Astrocyte (in vitro differentiated cells and primary cell): ENCODE measurements at places on chromosomes 2 and 18. TPM values are rescaled to one million over a fixed set of nuclear protein-coding genes. Genes with fewer than 3 reads are reported as not detected.
A peak's percentile ranks its signal among the peaks of the same experiment; 100 is the strongest.

MYL1 gene
- total RNA-seq: 8.7 and 11.1 TPM in 2 replicates

HOXD1 gene
- not detected in 2 replicates for total RNA-seq

FER1L5 gene
- total RNA-seq: 0.16 and 0.19 TPM in 2 replicates

TLK1 gene
- total RNA-seq: 50.1 and 50.2 TPM in 2 replicates

TSPYL6 gene
- total RNA-seq: not detected in 2 replicates

DNA sequence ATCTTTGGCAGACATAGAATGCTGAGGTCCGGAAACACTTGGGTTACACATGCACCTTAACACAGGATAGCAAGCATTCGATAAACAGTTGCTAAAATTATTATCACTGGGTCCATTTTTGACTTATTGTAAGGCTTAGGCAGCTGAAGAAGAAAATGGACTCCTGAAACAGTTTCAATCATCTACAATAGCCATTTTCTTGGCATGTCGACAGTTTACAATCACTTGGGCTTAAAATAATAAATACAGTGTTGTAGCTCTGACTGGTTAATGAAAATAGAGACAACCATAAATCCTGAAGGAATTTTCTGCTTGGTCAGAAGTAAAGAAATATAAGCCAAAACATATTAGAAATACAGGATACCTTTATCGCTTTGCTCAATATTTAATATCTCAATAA is 169.2 kb downstream of the XIRP2 start:
- H3K27me3 ChIP-seq: no peaks in the 10 kb centered on the region
- H3K36me3 ChIP-seq: no peaks in the 10 kb centered on the region
- no peaks in the 10 kb centered on the region for H3K4me1 ChIP-seq
- peak; percentile 4 for DNase-seq
- no peak overlapping the region for H3K4me3 ChIP-seq
- no peak overlapping the region for H3K27ac ChIP-seq

DNA sequence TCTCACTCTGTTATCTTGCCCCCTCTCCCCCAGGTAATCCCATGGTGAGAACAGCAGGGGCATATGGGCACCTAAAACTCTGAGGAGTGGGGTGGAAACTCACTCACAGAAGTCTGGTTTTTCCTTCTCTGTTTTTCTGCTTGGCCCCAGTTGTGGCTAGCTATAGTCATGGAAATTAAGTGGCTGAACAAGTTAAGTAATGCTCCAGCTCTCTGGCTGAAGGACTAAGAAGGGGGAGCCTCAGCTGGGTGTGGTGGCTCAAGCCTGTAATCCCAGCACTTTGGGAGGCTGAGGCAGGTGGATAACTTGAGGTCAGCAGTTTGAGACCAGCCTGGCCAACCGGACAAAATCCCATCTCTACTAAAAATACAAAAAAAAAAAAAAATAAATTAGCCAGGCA is 261.0 kb downstream of the TPGS2 start:
- H3K27ac ChIP-seq: no peak overlapping the region
- H3K4me1 ChIP-seq: no peaks in the 10 kb centered on the region
- H3K36me3 ChIP-seq: no peaks in the 10 kb centered on the region
- H3K27me3 ChIP-seq: no peaks in the 10 kb centered on the region
- no peak for DNase-seq

- no peak overlapping the region for H3K27ac ChIP-seq
- H3K4me1 ChIP-seq: no peaks in the 10 kb centered on the region
- H3K4me3 ChIP-seq: no peak overlapping the region
- H3K27me3 ChIP-seq: peaks cover 6% of the 10 kb centered on the region
Measured at GRCh38 chr18:46474487-46475389, 182.3 kb downstream of the LOXHD1 start.

DNA sequence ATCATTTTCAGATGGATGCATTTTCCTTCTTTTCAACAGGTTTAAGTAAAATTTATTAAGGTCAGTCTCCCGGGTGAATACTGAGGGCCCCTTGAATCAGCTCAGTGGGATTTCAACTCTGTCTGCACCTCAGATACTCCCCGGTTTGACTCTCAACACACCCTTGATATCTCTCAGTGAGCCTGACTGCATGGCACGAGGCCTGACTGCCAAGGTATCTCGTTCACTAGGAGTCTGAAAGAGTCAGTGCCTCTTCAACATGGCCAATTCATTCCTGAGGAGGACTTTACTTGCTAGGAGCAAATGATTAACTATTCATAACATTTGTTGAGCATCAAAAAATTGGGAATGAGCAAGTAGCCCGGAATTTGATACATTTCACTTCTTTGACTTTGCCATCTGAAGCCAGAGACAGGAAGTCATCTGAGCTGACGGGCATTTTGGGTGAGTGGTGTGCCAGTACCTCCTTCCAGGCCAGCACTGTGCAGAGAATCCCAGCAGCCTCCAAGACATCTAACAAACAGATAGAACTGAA is 81.0 kb downstream of the VAPA start:
- no peak for DNase-seq
- no peak overlapping the region for H3K4me3 ChIP-seq
- H3K27ac ChIP-seq: no peak overlapping the region

- H3K27me3 ChIP-seq: no peaks in the 10 kb centered on the region
- H3K4me1 ChIP-seq: peaks cover 13% of the 10 kb centered on the region
- no peaks in the 10 kb centered on the region for H3K36me3 ChIP-seq
Measured at GRCh38 chr2:48532174-48532573, 2.2 kb downstream of the STON1 start.
